ENCODE measurements at places on chromosomes 2 and 18. TPM values are rescaled to one million over a fixed set of nuclear protein-coding genes. Genes with fewer than 3 reads are reported as not detected.

DNA sequence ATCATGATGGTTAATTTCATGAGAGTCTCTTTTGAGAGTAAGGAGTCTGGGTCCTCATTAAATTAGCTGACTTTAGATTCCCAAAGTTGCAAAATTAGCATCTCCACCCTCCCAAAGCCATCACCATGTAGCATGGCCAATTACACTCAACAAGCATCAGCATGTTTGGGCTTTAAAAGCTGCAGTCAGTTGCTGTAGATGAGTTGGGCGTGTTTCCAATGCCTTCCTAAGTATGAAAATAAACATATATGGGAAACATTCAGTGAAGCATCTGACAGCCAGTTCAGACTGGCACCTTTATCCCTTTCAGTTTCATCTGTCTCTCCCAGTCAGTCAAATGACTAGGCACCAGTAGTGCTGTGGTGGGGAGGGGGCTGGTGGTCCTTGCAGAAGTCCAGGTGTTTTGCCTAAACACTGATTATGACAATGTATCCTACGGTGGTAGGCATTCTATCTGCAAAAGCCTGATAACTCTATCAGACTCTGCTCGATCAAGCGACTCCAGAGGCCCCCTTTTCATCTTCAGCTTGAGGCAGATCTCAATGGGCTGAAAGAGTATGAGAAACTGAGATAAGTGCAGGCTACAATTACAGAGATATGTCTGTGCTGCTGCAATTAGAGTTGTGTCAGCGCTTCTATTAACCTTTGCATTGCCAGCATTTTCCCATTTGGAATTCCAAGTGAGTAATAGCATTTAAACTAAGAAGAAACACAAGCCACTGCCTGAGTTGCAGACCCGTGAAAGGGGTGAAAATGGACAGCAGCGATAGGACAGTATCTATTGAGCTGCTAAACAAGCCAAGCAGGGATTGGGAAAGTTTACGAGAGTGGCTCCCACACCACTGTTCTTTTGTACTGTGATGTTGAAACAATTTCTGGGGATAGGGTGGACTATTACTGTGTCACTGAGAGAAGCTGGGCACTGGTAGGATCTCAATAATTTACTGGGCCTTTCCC, 67.3 kb upstream of the SPOPL start:
- no peaks in the 10 kb centered on the region for H3K4me1 ChIP-seq
- DNase-seq, result peak; percentile 54
- H3K36me3 ChIP-seq, result no peaks in the 10 kb centered on the region
- H3K4me3 ChIP-seq, result no peak overlapping the region
- H3K27me3 ChIP-seq, result no peaks in the 10 kb centered on the region

The HJURP gene
- 8.3 TPM for total RNA-seq

DNA sequence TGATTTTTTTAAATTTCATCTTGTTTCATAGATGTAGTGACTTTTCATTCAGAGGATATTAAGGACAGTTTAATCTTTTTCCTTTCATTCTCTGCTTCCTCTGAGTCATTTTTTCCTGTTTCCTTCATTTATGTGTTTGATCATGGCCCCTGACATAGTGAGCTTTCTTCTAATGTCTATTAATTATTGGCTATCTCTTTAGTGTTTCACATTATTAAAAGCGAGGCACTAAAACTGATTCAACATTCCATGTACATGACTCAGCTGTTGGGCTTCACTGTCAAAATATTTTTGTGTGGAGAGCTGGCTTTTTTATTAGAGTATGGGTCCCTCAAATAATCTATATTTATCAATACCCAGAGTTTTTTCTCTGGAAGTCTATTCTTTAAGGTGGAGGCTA, 125.8 kb downstream of the THSD7B start:
- no peaks in the 10 kb centered on the region for H3K4me1 ChIP-seq
- H3K27ac ChIP-seq, result no peak overlapping the region
- no peak for DNase-seq
- H3K27me3 ChIP-seq, result no peaks in the 10 kb centered on the region
- no peak overlapping the region for H3K4me3 ChIP-seq
- H3K36me3 ChIP-seq, result no peaks in the 10 kb centered on the region

The CNRIP1 gene
- 36.6 TPM for total RNA-seq

DNA sequence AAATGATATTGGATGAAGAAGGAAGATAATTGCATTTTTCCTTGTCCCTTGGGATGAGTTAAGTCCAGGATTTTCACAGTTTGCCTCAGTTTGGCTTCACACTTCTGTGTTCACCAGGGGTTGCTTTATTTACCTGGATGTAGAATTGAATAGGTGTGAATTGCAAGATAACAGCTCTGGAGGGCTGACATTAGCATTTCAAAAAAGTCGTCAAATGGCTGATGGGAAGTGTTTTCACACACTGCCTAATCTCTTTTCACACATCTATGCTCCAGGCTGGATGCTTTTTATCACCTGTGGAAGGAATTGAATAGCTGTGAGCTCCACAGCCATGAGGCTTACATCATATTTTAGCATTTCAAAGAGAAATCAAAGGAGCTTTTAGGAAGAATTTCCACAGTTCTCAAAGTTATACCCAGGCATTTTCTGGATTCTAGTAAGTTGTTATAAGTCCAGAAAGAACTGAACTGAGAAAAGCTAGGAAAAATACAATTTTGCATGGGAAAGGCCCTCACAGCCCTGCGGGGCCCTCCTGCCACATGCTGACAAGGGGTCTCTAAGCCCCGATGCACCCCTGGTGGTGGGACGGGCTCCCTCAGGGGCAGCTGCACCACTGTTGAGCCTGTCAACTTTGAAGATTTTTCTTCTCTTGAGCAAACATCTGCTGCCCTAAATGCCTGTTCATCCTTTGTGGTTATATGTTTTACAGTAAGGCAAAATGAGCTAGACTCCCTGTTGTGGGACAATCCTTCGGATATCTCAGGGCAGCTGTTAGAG, 43.9 kb downstream of the TEX51 start:
- H3K4me1 ChIP-seq, result no peaks in the 10 kb centered on the region
- H3K27me3 ChIP-seq, result no peaks in the 10 kb centered on the region
- no peaks in the 10 kb centered on the region for H3K36me3 ChIP-seq
- no peak overlapping the region for H3K4me3 ChIP-seq

The RNF103 gene
- total RNA-seq, result 48.1 TPM

The CERKL gene
- total RNA-seq, result 5.1 TPM

- no peaks in the 10 kb centered on the region for H3K4me1 ChIP-seq
- no peak for DNase-seq
- H3K4me3 ChIP-seq, result no peak overlapping the region
Observed at GRCh38 chr2:177992992-177993391, 79.6 kb downstream of the PDE11A start.

DNA sequence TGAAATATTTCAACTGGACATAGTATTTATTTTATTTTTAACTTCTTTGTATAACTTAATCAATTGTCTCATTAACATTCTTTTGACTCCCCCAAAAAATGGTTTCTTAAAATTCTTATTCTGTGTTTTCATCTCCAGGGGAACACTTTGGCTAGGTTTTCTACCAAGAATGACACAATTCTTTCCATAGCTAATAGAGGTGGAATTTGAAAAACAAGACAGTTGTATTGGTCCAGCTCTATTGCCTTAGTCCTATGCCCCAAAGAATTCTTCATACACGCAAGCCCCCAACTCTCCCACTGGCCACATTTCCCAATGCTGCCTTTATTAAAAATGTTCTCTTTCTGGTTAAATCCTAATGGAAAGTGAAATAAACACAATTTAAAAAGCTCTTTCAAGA, 104.7 kb upstream of the PKDCC start:
- no peak overlapping the region for H3K27ac ChIP-seq
- no peak for DNase-seq
- peaks cover 27% of the 10 kb centered on the region for H3K4me1 ChIP-seq
- H3K36me3 ChIP-seq, result no peaks in the 10 kb centered on the region
- no peaks in the 10 kb centered on the region for H3K27me3 ChIP-seq

DNA sequence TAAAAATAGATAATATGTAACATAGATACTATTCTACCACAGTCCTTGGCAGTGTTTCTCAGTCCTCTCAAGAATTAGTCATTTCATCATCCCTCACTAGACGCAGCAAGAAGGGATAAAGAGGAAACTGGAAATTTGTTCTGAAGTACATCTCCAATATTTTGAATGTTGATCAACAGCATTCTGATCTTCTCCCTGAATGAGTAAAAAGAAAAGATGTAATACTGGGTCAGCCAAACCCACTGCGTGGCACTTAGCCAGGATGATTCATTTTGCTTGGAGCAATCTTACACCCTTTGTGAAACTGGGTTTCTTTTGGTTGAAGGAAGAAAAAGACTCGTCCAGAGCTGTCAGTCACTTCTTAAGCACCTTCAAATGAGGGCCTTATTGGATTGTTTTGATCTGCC, 54.1 kb downstream of the TAF1B start:
- peaks cover 3% of the 10 kb centered on the region for H3K4me1 ChIP-seq
- no peaks in the 10 kb centered on the region for H3K36me3 ChIP-seq
- peak; percentile 12 for DNase-seq
- no peaks in the 10 kb centered on the region for H3K27me3 ChIP-seq
- H3K4me3 ChIP-seq, result no peak overlapping the region

The SLC9A4 gene
- total RNA-seq, result 0.30 TPM

The M1AP gene
- 0.69 TPM for total RNA-seq

GRCh38 chr2:75553935-75554531, 6.7 kb downstream of the EVA1A start:
- no peaks in the 10 kb centered on the region for H3K36me3 ChIP-seq
- H3K4me3 ChIP-seq, result no peak overlapping the region
- no peak for DNase-seq
- no peaks in the 10 kb centered on the region for H3K4me1 ChIP-seq

GRCh38 chr2:41947701-41948396, 100.0 kb upstream of the PKDCC start:
- H3K4me1 ChIP-seq, result peaks cover 7% of the 10 kb centered on the region
- H3K27me3 ChIP-seq, result no peaks in the 10 kb centered on the region
- no peak overlapping the region for H3K4me3 ChIP-seq
- no peaks in the 10 kb centered on the region for H3K36me3 ChIP-seq
- H3K27ac ChIP-seq, result no peak overlapping the region

DNA sequence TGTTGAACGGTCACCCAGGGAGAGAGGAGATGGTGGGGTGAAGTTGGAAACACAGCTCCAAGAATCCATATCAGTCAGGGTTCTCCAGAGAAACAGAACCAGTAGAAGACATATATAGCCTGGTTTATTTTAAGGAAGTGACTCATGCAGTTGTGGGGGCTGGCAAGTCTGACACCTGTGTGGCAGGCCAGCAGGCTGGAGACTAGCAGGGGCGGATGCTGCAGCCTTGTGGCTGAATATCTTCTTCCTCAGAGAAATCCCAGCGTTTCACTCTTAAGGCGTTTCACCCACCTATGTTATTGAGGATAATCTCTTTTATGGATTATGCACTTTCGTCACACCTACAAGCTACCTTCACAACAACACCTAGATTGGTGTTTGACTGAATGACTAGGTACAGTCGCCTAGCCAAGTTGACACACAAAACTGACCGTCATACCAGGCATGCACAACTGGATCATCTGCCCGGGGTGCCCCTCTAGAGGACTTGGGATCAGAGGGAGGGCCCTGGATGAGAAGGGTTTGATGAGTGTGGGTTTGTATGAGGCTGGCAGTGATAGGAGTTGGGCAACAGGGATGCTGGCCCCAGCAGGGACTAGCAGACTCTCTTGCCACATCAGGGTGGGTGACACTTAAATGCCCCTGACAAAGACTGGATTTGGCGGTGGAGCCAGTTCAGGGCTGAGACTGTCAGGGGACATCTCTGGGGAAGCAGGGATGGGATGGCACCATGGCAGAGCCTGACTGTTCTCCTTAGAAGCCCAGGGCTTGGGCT, 23.4 kb downstream of the MROH2A start:
- no peaks in the 10 kb centered on the region for H3K4me1 ChIP-seq
- H3K4me3 ChIP-seq, result no peak overlapping the region
- no peak overlapping the region for H3K27ac ChIP-seq
- DNase-seq, result no peak
- H3K36me3 ChIP-seq, result no peaks in the 10 kb centered on the region
- no peaks in the 10 kb centered on the region for H3K27me3 ChIP-seq

The IL1RN gene
- total RNA-seq, result 1.8 TPM

DNA sequence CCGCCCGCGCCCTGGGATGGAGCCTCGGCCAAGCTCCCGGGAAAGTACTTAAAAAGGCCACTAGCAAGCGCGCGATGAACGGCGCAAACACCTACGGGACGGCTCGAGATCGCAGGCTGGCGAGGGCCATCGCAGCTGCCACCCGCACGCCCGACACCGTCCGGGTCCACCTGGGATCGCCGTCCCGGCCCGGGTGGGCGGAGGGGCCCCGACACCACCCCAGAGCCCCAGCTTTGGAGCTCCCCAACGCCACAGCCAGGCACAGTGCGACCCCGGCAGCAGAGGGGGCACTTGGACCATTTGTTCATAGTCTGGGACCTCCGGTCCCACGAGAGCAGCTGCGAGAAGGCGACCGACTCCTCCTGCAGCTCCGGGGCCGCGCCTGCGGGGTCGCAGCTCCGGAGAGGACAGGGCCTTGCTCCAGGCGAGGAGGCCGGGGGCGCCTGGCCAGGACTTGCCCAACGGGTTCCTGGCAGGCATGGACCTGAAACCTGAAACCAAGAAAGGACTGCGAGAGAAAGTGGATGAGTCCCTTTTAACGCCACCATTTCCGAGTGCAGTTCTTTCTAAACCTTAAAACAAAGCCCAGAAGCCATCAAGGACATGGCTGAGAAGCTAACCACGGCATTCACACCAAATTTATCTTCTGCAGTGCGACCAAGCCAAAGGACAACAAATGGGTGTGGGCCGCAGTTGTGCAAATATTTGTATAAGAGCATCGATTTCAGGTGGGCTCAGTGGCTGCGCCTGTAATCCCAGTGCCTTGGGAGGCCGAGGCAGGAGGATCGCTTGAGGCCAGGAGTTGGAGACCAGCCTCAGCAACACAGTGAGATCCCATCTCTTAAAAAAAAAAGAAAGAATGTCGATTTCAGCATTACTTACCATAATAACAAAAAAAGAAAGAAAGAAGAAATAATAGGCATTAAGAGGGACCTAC, 54.0 kb upstream of the IMP4 start:
- peaks cover 4% of the 10 kb centered on the region for H3K4me1 ChIP-seq
- no peaks in the 10 kb centered on the region for H3K27me3 ChIP-seq
- H3K36me3 ChIP-seq, result no peaks in the 10 kb centered on the region
- no peak overlapping the region for H3K27ac ChIP-seq
- DNase-seq, result no peak

DNA sequence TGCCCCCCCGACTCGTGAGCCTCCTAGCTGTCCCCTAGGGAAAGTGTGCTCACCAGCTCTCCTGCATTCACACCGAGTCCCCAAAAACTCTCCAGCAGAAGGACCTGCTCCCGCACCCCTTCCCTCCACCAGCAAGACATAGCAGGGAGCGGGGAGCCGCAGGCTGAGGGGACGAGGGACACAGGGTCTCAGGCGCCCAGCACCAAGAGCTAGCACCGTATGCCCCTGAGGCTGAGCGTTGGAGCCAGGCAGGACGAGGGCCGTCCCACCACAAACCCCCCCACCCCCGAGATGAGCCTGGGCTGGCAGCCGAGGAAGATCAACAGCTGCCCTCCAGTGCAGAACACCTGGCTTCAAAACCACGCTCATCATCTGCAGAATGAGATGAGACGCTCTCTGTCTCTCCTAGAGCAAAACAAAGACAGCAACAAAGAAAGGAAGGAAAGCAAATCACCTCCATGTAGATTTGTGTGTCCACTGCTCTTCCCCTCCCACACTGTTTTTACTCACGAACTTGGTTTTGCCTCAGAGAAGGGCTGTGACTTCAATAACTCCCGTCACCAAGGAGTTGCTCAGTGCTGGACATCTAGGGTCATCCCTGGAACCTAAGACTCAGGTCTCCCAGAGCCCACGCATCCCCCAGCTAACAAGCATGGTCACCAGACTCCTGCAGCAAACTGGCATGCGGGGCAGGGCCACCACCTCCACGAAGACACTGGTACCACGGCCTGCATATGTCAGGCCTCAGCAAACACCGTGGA, 39.7 kb upstream of the SALL3 start:
- H3K27ac ChIP-seq, result no peak overlapping the region
- no peaks in the 10 kb centered on the region for H3K27me3 ChIP-seq
- H3K4me1 ChIP-seq, result no peaks in the 10 kb centered on the region
- H3K4me3 ChIP-seq, result no peak overlapping the region
